Activated T-helper 2 cell treated with anti-CD3 and anti-CD28 coated beads, Interferon-gamma antibody, Interleukin-2, Interleukin-4, amounts not matched to agents 10 μg/mL and 5 μg/mL and 100 μg/mL, durations not matched to agents 14 hours and 24 hours and 36 hours (primary cell): ENCODE measurements at places on chromosomes 12 and 14. TPM values are rescaled to one million over a fixed set of nuclear protein-coding genes. Genes with fewer than 3 reads are reported as not detected.

- DNase-seq = no peak
These were observed 436 bp downstream of the VPS33A start for GRCh38 chr12:122265886-122266229.

GRCh38 chr14:72812292-72812851, 81.5 kb downstream of the DPF3 start:
- no peak for DNase-seq

The LMO3 gene
- not detected in 2 replicates for total RNA-seq

The KRT2 gene
- total RNA-seq = not detected in 2 replicates

DNA sequence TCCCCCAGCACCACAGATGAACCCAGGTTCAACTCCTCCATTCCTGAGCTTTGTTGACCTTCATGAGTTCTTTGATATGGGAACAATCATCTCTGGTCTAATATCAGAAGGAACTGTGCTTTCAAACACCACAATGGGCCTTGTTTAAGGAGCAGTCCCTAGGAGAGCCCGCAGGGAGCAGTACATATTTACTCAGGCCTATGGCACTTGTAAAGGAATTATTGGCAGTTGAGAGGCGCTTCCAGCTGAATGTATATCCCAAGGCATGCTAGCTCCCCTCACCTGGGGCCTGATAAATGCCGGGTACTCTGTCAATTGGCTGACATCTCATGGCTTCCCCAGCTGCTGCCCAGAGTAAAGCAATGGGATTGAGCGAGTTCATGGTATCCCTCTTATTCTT, 76.2 kb downstream of the ZFP36L1 start:
- DNase-seq = no peak

The KRT81 gene
- not detected in 2 replicates for total RNA-seq

GRCh38 chr12:76713130-76713529, 50.8 kb upstream of the ZDHHC17 start:
- no peak for DNase-seq
